GM23248 (cell line): ENCODE measurements at places on chromosomes 6 and 20. TPM values are rescaled to one million over a fixed set of nuclear protein-coding genes. Genes with fewer than 3 reads are reported as not detected.

RAET1G gene
- 15.5 and 15.8 TPM in 2 replicates for polyA plus RNA-seq

CRIP3 gene
- polyA plus RNA-seq: 0.39 TPM in 1 of 2 replicates, not detected in the other

OGFRL1 gene
- polyA plus RNA-seq: 7.4 and 8.5 TPM in 2 replicates

EFHC1 gene
- 25.0 and 29.7 TPM in 2 replicates for polyA plus RNA-seq

TUBB1 gene
- 0.05 and 0.09 TPM in 2 replicates for polyA plus RNA-seq

HCRTR2 gene
- not detected in 2 replicates for polyA plus RNA-seq

SYNGAP1 gene
- polyA plus RNA-seq: 0.42 and 0.65 TPM in 2 replicates

MEP1A gene
- not detected in 2 replicates for polyA plus RNA-seq

FAM83B gene
- polyA plus RNA-seq: not detected in 2 replicates

POM121L2 gene
- polyA plus RNA-seq: not detected in 2 replicates

EYS gene
- polyA plus RNA-seq: 0.04 and 0.10 TPM in 2 replicates

MAN1A1 gene
- polyA plus RNA-seq: 9.8 and 10.5 TPM in 2 replicates

C6orf62 gene
- polyA plus RNA-seq: 307 and 315 TPM in 2 replicates

RCAN2 gene
- polyA plus RNA-seq: 8.7 and 8.8 TPM in 2 replicates

HLA-DPA1 gene
- polyA plus RNA-seq: 4.2 and 4.9 TPM in 2 replicates

GRM1 gene
- not detected in 2 replicates for polyA plus RNA-seq

DNAH8 gene
- not detected in 2 replicates for polyA plus RNA-seq

PNLDC1 gene
- polyA plus RNA-seq: not detected in 2 replicates

NNAT gene
- 0.32 and 0.90 TPM in 2 replicates for polyA plus RNA-seq

SEL1L2 gene
- polyA plus RNA-seq: 0.73 TPM in 1 of 2 replicates, not detected in the other

HLA-DOA gene
- polyA plus RNA-seq: 0.18 TPM in 1 of 2 replicates, not detected in the other

HTR1E gene
- polyA plus RNA-seq: not detected in 2 replicates

DEFB116 gene
- polyA plus RNA-seq: not detected in 2 replicates

OPRM1 gene
- polyA plus RNA-seq: not detected in 2 replicates

SRSF12 gene
- polyA plus RNA-seq: 0.59 and 0.60 TPM in 2 replicates

DACT2 gene
- not detected in 2 replicates for polyA plus RNA-seq

OGFR gene
- 9.7 and 9.9 TPM in 2 replicates for polyA plus RNA-seq

KIAA0408 gene
- 0.39 and 1.1 TPM in 2 replicates for polyA plus RNA-seq

TCF15 gene
- not detected in 2 replicates for polyA plus RNA-seq

METTL24 gene
- polyA plus RNA-seq: not detected in 2 replicates

DEFB128 gene
- polyA plus RNA-seq: not detected in 2 replicates

PSMA7 gene
- 488 and 493 TPM in 2 replicates for polyA plus RNA-seq

TFAP2D gene
- not detected in 2 replicates for polyA plus RNA-seq

LY86 gene
- polyA plus RNA-seq: 0.16 TPM in 1 of 2 replicates, not detected in the other

GPSM3 gene
- 6.8 and 7.3 TPM in 2 replicates for polyA plus RNA-seq
